Fibroblast of lung (primary cell): ENCODE measurements at places on chromosomes 2 and 18. TPM values are rescaled to one million over a fixed set of nuclear protein-coding genes. Genes with fewer than 3 reads are reported as not detected.

PROKR1 gene
- not detected in 2 replicates for total RNA-seq

SERPINB12 gene
- total RNA-seq = not detected in 2 replicates

C2orf76 gene
- 8.5 and 17.8 TPM in 2 replicates for total RNA-seq

IL36RN gene
- not detected in 2 replicates for total RNA-seq

PLGLB1 gene
- total RNA-seq = 0.26 and 0.99 TPM in 2 replicates

SMYD1 gene
- total RNA-seq = not detected in 2 replicates

CRYGD gene
- total RNA-seq = not detected in 2 replicates

SERPINB10 gene
- total RNA-seq = not detected in 2 replicates
